ENCODE measurements at places on chromosomes 2 and 18.

- DNase-seq, result no peak
These were observed 102.1 kb upstream of the DLX2 start for GRCh38 chr2:172204762-172205161.

GRCh38 chr2:150147889-150148683 lies 339.4 kb downstream of the RND3 start:
- DNase-seq, result no peak

DNA sequence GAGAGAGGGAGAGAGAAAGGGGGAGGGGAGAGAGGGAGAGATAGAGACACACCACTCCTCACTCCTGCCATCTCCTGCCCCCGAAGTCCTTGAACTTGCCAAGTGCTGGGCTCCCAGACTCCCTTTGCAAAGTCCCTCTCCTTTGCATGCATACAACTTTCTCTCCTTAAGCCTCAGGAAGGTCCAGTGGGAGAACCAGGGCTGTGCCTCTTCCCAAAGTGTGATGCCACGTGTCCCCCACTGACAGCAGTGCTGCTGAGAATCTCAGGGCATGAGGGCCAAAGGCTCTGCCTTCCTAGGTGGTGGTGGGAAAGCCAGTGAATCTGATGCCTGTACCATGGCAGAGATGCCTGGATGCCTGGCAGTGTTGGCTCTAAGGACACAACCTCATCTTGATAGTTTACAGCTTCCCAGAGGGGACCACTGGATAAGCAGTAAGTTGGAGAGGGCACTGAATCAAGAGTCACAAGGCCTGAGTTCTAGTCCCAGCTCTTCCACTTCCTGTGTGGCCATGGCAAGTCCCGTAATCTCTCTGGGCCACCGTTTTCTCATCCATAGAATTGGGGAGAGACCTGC lies 103.4 kb downstream of the CLIP4 start:
- DNase-seq, result no peak

- DNase-seq, result no peak
These were observed 5.7 kb upstream of the TMEM178A start for GRCh38 chr2:39659765-39660611.

DNA sequence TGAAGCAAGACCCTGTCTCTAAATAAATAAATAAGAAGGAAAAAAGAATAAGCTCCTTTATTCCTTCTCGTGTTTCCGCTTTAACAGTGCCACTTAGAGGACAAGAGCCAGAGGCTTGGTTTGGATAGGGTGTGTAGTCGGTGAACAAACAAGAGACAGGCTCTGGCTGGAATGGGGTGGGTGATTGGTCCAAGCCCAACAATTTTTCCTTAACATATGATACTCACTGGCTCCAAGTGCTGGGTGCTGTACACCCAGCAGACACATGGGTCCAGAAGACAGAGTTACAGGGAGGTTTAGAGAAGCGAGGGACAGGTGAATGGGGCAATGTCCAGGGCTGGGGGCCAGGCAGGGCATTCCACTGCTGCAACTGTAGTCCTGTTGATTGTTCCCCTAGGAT lies 77.8 kb downstream of the NCAPH start:
- no peak for DNase-seq

DNA sequence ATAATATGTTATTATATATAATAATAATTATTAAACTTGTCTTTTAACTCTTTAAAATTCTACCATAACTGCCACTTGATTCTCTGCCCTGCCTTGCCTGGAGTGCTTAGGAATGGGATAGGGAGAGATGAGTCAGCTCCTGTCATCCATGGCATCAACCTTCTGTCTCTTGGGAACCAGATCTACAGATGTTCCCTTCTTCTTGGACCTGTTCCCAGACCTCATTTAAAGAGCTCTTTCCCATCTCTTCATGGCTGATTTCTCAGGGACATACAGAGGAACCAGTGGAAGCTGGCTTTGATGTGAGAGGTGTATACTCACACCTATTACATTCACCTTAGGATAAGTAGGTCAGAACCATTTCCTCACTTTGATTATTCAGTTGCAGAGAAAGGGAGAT lies 155.3 kb upstream of the MYO3B start:
- DNase-seq, result no peak

DNA sequence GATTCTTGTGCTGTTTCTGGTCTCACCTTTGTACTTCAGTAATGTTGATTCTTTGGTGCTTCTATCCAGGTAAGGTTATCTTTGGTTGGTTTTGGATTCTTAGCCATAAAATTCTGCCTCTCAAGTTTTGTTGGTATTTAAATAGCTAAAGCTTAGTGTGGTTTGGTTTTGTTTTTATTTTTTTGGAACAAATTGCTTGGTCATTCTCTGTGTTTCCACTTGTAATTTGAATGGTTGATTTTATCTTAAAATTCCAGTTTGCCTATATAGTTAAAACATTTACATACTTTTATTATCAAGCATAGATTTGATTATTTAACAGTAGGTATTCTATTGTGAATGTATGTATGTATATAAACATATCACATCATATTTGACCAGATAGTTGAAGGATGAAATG lies 6.6 kb downstream of the NCOA1 start:
- DNase-seq, result no peak

DNA sequence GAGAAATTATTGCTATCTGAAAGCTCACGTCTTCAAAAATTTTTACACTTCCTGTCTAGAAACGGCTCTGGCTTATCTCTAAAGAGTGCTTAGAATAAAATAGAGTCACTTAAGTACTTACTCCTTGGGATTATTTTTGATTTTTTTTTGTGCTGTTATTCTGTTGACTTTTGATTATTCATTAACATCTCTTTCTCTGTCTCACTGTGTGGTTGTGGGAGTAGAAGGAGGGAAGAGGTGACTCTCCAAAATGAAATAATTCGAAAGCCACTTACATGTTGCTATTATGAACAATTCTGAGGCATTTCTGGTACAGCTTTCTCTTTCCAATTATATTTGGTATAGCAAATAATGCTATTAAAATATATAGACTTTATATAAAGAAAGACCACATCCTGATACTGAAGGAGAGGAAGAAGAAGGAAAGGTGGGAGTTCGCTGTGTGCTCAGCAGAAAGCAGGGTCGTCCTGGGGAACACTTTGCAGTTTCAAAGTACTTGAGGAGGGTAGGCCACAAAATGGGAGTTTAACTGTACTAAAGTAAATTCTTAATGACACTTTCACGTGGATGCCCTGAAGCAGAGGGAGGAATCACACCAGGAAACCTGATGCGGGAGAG lies 9.6 kb upstream of the MMADHC start:
- no peak for DNase-seq

DNA sequence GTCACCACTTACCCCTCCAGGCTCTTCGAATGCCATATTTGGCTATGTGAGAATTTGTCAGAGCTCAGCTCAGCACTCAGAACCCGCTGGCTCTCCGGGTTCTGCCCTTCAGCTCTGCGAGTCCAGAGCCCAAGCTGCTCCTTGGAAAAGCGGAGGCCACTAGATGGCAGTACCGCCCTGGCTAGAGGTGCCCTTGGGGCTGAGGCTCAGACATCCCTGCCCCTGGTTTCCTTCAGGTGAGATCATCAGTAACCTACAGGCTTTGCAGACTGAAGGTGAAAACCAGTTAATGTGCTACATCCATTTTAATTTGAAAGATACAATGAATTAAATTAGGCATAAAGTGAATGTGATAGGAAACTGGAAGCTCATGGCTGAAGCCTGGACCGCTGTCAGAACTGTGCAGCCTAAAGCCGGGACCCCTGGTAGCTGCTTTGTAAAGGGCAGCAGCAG lies 285.6 kb downstream of the AGAP1 start:
- DNase-seq, result peak; percentile 15

DNA sequence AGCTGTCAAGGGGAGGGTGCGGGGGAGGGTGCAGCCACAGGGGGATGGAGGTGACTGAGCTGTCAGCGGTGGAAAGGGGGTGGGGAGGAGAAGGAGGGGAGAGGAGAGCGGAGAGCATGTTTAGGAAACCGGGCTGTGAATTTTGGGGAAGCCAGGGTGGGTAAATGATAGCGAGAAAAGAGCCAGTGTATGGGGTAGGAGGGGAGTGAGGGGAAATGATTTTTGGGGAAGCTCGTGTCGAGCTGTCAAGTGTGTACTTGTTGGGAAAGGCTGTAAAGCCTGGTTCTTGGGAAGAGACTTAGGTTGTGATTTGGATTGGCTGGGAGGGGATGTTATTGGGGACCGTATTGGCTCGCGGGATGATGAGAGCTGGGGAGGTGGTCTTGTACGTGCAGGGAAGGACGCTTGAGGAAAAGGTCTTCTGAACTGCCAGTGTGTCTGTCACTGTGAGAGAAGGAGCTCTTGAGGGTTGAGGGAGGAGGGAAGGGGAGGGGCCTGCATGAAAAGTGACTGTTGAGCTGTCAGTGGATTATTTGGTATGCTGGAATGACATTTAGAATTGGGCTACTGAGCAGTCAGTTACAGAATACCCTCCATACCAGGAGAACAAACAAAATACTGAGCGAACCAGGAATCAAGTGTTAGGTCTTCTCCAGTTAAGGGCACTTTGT lies 1.0 kb downstream of the UBR3 start:
- peak; percentile 7 for DNase-seq

- no peak for DNase-seq
These were observed 66.7 kb downstream of the FAM228A start for GRCh38 chr2:24241528-24241927.

- no peak for DNase-seq
These were observed 30.9 kb downstream of the XDH start for GRCh38 chr2:31383471-31384153.

GRCh38 chr2:223909001-223909741 lies 36.0 kb downstream of the WDFY1 start:
- DNase-seq, result no peak

DNA sequence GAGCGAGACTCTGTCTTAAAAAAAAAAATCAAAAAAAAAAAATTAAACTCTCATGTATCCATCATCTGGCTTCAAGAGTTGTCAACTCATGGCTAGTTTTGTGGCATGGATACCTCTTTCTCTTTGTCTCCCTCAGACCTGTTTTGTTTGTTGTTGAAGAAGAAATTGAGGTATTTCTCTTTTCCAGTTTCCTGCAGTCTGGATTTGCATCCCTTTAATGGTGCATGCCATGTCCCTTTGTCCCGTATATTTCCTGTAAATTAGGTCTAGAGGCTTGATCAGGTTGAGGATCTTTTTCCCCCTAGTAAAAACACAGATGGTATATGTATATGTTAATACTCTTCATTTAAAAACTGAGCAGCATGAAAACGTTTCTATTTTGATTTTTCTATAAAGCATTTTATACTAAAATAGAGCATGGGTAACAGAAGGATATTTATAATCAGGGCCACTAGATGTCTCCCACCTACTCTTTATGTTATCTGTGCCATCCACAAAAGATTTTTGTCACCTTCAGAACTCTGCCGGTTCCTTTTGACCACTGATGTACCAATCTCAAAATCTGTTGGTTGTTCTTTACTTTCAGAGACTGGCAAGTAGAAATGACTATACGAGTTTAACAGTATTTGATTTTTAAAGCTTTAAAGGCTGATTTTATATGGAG lies 80.1 kb downstream of the GALNT1 start:
- no peak for DNase-seq

DNA sequence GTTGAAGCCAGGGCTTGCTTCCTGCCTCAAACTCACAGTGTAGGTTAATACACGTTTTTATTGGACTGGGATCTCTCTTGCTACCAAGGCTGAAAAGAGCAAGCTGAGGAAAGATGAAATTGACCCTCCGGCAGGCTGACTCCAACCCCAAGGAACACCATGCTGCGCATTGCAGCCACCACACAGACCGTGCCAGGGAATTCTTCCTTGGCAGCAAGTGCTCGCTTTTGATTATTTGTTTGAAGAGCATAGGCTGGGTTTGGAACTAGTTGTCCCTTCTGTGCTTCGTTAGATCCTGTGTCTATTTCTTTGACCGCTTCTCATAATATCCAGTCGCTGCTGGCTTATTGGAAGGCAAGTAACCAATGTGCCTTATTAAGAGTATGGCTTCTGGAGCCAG lies 34.4 kb upstream of the DARS1 start:
- no peak for DNase-seq

GRCh38 chr2:44143701-44144100 lies 25.0 kb upstream of the PPM1B start:
- no peak for DNase-seq

DNA sequence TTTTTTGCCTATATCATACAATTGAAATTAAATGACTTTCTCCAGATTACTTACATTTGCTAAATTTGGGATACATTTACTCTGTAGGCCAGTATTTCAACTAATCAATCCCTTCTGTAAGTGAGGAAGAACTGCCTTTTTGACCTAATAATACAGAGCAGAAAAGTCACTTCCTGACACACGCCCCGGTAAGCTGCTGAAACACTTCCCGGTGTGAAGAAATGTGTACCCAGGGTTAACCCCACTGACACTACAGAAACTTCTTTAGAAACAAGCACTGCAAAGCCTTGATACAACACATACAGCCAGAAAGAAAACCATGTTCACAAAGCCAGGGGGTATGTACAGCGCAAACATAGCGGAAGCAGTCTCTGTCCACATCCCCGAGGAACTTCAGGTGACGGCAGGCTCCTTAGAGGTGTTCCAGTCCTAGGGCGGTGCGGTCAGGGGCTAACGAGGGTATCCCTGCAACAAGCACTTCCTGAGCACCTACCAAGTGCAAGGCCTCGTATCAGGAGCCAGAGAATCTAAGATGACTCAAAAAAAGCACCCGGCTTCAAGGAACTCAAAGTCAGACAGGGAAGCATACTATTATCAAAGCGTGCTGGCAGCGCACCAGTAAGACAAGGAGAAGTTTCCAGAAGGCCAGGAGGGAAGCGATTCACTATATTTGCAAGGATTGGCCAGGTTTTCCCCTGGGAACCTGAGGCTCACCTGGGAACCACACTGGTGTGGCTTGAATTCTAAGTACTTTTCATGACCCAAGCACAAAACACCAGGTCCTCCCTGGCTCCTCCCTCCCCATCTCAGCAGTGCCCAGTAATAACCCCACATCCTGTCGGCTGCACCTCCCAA lies 46.6 kb downstream of the ZNF516 start:
- no peak for DNase-seq

DNA sequence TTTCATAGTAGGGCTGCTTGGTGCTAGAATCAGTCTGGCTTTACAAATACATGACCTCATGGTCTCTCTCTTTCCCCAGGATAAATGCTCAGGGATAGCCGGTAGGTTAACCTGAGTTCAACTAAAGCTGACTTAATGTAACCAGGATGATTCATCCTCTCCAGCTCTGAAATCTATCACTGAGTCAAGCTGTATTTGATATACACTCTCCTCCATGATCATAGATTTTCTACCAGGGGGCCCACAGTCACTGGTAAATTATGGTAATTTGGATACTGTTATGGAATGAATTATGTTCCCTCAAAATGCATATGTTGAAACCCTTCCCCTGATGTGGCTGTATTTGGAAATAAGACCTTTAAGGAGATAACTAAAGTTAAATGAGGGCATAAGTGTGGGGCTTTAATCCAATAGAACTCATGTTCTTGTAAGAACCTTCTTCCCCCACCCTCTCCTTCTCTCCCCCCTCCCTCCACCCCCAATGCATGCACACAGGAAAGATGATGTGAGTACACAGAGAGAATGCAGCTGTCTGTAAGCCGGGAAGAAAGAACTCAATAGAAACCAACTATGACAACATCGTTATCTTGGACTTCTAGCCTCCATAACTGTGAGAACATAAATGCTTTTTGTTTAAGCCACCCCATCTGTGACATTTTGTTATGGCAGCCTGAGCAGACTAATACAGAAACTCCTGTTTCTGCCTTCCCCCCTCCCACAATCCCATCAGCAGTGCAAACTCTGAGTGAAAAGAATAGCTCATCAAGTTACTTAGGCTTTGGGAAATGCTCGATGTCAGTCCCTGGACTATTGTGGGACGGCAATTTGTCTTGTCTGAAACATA lies 134.9 kb upstream of the KYNU start:
- no peak for DNase-seq

- DNase-seq, result peak; percentile 11
These were observed 758 bp downstream of the SCLY start for GRCh38 chr2:238061315-238062202.
